ENCODE measurements at places on chromosomes 4 and X.
A peak's percentile ranks its signal among the peaks of the same experiment; 100 is the strongest.

- no peak for DNase-seq
Measured at GRCh38 chr4:40938337-40938736, 188.6 kb downstream of the NSUN7 start.

GRCh38 chr4:78772526-78773091 is 3.5 kb upstream of the BMP2K start:
- no peak for DNase-seq

DNA sequence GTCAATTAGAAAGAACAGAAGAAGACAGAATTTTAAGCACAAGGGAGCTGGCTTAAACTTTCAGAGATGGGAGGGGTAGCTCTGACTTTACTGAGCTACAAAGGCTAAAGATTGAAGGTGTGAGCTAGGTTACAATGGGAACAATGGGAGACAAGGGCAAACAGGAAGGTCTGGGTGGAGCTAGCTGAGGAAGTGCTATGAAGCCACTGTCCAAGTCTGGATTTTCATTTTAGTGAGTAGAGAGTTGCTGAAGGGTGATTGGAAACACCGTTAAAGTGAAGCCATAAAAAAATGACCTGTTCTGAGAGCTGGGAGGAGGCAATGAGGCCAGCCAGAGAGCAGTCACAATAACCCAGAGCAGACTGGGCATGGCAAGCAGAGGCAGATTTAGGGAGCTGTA is 104.3 kb upstream of the CITED1 start:
- no peak for DNase-seq

- no peak for DNase-seq
Measured at GRCh38 chr4:7335344-7336066, 99.2 kb downstream of the PSAPL1 start.

GRCh38 chr4:82688091-82688795 is 110.4 kb downstream of the SCD5 start:
- no peak for DNase-seq

- DNase-seq = no peak
Measured at GRCh38 chr4:8136972-8137710, 21.5 kb downstream of the ABLIM2 start.

DNA sequence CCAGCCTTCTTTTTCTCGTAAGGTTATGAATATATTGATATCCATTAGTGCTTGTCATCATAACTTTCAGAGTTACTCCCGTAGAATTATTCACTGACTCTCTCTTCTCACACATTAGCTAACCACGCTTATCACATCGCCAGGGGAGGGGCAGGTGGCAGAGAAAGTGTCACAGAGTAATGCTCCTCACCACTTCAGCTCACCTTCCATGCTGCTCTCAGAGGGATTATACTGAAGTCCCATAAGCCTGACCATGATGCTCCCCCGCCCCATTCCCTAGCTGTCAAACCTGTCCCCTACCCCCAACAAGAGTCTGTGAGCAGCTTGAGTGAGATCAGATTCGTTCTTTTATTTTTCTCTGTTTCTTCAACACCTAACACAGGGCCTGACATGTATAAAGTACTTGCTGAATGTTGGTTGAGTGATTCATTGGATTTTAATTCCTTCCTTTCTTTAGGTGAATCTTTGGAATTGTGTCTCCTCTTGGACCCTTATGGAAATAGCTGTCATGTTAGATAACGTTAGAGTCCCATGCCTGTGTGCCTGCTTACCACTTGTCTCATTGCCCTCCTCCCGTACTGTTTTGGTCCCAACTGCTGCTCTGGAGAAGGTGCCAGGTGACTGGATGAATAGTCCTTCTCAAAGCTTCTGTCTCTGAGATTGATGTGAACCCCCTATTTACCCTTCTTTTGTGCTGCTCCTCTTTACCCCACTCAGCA is 55.1 kb downstream of the RS1 start:
- no peak for DNase-seq

- DNase-seq = no peak
Measured at GRCh38 chr4:113467581-113467980, 294.0 kb downstream of the CAMK2D start.

- DNase-seq = no peak
Measured at GRCh38 chr4:99887837-99888236, 6.4 kb downstream of the LAMTOR3 start.

GRCh38 chrX:150757371-150757770 is 64.2 kb downstream of the MTMR1 start:
- no peak for DNase-seq

DNA sequence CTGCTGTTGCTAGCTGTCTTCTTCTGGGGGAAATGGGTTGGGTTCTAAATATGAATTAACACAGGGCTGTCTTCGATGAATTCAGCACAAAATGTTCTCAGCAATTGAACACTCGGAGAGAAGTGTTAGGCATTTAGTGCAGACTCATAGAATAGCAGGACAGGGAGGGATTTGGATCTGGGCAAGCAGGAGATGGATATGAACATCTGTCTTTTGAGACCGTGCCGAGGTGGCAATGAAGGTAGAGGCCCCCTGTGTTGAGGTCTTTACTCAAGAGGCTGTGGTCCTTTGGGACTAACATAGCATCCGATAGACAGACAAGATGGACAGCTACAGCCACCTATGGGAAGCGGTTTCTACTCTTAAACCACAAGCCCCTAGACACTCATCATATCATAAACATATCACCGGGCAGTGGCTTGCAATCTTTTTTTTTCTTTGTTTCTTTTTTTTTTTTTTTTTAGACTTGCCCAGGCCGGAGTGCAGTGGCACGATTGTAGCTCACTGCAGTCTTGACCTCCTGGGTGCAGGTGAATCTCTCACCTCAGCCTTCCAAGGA is 6.7 kb downstream of the CD99 start:
- DNase-seq = no peak

DNA sequence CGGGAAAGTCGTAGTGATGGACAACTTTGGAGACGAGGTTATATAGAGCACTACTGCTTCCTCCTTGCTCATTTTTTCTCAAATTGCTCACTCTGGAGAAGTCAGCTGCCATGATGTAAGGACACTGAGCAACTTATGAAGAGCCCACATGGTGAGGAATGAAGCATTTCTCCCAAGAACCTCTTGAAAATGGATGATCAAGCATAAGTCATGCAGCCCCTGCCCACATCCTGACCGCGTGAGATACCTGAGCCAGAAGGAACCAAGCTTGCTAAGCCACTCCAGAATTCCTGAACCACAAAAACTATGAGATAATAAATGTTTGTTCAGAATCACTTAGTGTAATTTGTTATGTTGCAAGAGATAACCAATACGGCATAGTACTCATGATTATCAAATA is 42.8 kb downstream of the PDE5A start:
- DNase-seq = peak; percentile 7

GRCh38 chrX:94961730-94962129 is 1287.7 kb downstream of the FAM133A start:
- DNase-seq = no peak

DNA sequence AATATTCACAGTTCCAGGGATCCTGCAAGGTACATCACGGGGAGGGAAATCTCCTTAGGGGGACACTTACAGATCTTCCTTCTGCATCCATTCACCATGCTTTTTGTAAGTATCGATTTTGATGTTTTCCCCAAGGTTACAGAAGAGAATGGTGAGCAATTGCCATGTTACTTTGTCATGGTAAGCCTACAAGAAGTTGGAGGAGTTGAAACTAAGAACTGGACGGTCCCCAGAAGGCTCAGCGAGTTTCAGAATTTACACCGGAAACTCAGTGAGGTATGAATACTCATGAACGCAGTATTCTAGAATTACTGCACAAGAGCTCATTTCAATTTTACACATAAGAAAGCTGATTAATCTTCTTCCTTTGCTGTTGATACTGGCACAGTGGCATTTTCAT is 53.9 kb downstream of the LRP2BP start:
- no peak for DNase-seq

- no peak for DNase-seq
Measured at GRCh38 chrX:19670321-19670750, 155.0 kb upstream of the MAP3K15 start.

- DNase-seq = no peak
Measured at GRCh38 chrX:43805579-43805978, 76.7 kb downstream of the MAOB start.

GRCh38 chr4:142858446-142858845 is 12.3 kb upstream of the INPP4B start:
- DNase-seq = no peak

DNA sequence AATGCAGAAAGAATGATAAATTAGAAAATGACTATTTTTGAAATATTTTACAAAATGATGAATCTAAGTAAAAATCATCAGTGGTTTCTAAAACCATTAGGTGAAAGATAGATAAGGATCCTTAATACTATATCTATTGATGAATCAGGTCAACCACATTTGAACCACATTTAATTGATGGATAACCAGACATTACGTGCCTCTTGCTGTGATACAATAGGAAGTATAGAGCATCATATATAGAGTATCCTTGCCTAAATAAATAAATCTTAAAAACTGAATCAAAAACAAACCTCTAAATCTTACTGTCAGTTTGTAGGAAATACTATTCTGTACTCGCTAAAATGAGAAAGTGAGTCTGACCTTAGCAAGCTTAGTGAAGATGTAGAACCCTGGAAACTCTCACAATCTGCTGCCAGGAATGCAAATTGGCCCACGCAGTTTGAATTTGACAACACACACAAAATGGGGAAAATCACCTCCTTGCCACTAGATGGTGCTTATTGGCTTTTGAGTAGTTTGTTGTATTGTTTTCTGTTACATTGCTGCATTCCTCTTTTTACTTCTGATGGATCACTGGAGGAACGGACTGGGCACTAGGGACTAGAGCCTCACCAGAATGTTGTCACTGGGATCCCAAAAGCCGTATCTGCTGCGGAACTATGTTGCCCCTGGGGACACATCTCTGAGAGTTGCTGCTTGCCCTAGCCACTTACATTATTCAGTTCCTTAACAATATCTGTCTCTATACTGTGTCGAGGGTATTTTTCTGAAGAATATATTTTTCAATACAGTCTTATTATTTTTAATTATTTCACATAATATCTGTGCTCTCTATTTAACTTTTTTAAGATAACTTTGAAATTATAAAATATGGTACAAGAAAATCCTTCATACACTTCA is 25.4 kb upstream of the SLAIN2 start:
- DNase-seq = no peak

DNA sequence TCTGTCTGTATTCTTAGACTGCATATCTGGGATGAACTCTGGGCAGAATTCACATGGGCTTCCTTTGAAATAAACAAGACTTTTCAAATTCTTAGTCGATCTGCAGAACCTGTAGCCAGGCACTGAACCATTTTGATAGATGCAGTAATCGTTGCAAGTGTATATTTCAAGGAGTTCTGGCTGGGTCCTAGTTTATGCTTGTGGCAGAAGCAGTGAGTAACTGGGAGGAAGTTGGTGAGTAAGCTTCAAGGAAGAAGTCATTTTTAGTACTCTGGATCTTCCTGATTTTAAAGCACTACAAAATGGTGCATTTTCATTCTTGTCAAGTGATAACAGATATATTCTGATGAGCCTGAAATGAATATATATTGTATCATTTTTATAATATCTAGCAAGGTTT is 9.5 kb downstream of the HPRT1 start:
- DNase-seq = no peak

GRCh38 chr4:148112231-148112982 is 329.8 kb downstream of the NR3C2 start:
- peak; percentile 21 for DNase-seq

DNA sequence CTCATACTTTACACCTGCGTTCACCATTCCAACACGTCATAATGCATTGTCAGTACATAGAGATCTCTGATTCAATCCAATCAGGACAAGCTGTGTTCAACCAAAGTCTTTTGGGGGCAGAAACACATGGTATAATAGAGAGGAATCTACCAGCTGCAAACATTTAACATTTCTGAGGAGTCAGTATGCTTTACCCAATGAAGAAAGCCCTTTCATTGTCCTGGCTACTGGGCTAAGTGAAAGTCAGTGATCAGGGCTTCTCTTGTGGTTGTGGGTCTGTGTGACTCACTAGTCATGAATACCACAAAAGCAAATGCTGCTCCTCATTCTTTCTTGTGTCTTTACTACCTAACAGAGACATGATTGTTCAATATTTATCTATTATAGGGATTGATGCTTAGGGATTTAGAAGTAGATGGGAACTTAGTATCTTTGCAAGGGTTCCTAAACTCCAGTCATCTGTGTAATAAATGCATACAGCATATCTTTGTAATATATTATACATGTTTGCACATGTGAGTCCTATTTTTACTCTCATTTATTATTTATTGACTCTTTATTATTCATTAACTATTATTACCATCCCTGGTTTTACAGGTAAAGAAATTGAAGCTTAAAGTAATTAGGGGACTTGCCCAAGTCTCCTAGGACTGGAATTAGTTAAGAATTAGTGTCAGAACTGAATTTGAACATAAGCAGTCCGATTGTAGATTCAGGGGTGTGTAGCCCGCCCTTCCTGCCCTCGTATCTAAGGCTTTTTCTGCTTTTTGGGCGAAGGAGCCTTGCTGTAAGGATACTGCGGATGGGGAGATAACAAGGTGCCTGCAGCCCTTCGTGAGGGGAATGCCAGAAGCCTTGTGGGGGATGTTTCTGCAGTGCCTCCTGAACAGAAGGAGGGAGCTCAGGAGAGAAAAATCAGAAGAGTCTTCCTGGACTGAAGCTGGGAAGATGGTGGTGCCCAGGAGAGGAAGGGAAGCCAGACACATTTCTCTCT is 353.1 kb upstream of the BOD1L1 start:
- DNase-seq = peak; percentile 94

DNA sequence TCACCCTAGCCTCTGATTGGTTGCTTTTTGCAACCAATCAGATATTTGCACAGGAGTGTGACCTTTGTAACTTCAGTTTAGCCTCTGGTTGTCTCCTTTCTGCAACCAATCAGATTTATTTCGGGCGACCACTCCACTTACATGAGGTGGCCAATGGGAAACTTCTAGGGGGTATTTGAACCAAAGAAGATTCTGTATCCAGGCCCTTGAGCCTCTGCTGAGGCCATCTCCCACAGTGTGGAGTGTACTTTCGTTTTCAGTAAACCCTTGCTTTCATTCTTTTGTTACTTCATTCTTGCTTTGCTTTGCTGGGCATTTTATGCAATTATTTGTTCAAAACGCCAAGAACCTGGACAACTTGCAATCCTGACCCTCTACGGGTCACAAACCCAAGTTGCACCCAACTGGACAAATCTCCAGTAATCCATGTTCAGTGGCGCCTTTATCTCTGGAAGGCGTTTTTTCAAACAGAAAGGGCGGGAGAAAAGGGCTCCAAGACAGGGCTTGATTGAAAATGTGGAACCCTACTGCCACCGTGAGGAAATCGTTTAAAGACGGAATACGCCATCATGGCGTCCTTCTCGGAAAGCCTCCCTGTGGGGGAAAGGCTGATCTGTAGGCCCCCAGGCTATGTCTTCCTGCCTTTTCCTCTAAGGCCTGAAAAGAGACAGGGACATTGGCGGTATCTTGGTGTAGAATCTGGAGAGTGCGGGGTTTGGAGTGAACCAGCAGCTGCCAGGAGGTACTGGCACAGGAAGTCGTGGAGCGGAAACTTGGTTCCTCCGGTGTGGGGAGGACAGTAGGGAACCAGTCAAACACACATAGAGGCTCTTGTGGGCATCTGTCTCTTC is 184.6 kb downstream of the OR13H1 start:
- no peak for DNase-seq

Measured in kidney epithelial cell (primary cell).